ENCODE measurements at places on chromosomes 5 and 9.

- peak; percentile 67 for DNase-seq
Measured at GRCh38 chr9:97906236-97906831, 16.0 kb downstream of the TRMO start.

DNA sequence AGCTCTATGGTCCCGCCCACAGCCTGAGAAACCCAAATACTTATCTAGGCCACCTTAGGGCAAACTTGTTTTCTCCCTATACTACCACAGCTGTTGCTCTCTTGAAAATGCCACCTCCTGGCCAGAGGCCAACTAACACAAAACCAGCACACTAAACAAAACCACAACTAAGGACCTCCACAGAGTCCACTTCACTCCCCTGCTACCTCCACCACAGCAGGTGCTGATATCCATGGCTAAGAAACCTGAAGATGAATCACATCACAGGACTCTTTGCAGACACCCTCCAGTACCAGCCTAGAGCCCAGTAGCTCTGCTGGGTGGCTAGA lies 108.4 kb downstream of the ALDH1A1 start:
- no peak for DNase-seq

DNA sequence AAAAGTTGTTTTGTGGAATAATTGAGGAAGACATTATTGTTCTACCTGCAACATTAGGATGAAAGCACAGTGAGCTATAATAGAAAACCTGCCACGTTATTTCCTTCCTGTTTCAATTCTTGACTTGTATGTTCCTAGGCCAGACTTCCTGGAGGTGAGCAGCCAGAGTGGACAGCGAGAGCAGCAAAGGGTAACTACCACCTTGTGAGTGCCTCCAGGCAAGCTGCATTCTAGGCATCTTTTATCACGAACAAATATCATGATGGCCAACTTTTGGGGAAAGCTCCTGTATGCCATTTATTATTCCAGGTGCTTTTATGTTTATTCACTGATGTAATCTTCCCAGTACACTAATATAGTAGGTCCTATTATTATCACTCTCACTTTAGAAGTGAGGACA lies 34.0 kb upstream of the ZSWIM6 start:
- DNase-seq: no peak

GRCh38 chr5:137496919-137497318 lies 2.2 kb downstream of the SPOCK1 start:
- DNase-seq: no peak

DNA sequence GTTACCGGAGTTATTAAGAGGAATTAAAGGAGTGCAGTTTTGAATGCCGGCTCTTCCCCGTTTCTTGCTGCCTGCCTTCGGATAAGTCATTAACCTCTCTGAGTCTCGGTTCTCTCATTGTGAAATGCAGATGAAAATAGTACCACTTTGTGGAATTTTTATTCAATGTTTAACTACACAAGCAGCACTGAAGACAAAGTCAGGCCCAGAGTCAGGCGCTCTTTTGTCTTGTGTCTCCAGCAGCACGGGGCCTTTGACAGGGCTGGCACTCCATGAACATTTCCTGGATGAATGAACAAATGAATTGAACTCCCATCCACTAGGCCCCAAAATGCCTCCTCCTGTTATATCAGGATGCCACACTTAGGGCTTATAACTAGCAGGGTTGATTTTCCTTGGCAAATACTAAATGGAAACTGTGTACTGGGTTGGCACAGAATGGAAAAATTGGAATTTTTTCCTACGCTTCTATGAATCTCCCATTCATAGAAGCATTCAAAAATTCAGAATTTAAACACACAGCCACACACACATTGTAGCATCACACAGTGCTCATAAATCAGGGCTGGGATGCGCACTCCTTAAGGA lies 332.8 kb downstream of the MLLT3 start:
- DNase-seq: no peak

DNA sequence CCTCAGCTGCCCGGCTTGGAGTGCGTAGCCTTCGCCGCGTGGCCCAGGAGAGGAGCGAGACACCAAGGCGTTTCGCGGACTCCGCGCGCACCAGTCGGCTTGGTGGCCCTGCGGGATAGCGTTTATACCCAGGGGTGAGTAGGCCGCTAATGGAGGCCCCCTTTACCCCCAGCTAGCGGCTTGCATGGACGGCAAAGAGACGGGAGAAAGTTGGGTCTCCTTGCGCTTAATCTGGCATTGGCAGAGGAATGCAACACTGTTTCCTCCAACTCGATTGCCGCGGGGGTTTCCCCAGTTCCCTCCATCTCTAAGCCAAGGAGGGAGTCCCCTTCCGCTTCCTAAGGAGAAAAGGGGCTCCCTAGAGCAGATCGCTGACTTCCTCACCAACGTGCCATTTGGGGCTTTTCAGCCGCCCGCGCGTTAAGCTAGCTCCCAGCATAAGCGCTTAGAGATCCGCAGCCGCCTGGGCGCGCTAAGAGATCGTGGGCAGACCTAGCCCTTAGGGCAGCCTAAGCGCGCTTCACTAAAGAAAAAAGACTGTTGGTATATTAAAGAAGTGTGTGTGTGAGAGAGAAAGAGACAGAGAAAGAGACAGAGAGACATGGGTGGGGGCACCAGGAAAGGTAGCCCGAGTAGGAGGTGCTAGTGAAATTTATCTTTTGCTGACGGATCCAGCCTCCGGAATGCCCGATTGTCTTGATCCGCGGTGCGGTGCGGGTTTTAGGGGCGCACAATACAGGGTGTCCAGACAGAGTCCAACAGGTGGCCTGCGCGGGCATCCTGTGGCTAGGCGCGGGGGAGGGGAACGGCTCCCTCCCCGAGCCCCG lies 597.9 kb upstream of the SGCD start:
- no peak for DNase-seq

Measured in upper lobe of right lung (tissue), 1 donor.